NCI-H187 (cell line): ENCODE measurements at places on chromosomes 7 and 10.

- DNase-seq, result no peak
Observed at GRCh38 chr10:10587744-10588393, 429.8 kb upstream of the CELF2 start.

DNA sequence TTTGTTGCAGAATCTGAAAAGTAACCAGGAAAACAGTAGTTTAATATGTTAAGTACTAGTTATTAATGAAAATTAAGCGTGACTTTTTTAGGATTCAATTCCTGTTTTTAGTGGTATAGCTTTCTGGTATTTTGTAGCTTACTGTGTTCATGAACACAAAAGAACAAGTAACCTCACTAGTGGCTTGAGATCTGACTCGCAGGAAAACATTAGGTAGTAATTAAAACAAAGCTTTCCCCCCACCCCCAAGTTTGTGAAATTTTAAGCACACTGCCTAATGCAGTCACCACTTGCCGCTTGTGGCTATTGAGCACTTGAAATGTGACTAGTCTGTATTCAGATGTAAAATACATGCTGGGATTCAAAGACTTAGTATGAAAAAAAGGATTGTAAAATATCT, 102.5 kb upstream of the RPA3 start:
- DNase-seq, result no peak

DNA sequence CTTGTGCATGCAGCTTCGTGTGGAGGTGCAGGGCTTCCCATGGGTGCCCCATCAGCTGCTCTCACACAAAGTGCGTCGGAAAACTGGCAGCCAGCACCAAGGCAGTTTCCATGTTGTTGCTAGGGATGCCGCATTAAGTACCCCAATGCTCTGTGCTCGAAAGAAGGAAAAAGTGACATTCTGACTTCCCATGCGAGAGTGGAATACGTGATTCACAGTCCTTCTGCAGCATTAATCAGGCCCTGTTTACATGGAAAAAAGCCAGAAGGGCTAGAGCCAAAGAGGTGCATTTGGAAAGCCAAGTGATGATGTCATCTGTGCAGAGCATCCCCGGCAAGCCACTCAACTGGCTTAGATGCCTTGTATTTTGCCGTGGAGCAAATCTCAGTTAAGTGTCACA, 258.3 kb downstream of the GATA3 start:
- no peak for DNase-seq

GRCh38 chr10:68560186-68560942, at the start of gene TET1:
TET1 (plus strand) TSS chr10:68560337; CDS start chr10:68572339, 12,002 bp downstream.
- peak; percentile 10 for DNase-seq

DNA sequence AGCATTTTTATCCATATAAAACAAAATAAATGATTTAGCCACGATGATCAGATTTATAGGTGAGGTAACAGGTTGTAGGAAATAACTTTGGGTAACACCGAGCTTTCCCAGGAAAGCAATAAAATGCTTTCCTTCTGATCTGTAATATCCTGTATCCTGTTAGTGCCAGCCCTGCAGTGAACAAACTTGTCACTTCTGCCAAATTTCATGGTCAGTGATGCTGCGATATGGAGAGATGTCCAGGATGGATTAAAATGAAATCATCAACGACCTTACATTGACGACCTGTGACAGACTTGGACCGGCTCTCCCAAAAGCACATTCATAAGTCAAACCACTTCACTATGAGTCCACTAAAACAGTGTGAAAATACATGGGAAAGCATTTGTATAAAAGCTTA, 608.0 kb upstream of the NRP1 start:
- DNase-seq, result no peak

DNA sequence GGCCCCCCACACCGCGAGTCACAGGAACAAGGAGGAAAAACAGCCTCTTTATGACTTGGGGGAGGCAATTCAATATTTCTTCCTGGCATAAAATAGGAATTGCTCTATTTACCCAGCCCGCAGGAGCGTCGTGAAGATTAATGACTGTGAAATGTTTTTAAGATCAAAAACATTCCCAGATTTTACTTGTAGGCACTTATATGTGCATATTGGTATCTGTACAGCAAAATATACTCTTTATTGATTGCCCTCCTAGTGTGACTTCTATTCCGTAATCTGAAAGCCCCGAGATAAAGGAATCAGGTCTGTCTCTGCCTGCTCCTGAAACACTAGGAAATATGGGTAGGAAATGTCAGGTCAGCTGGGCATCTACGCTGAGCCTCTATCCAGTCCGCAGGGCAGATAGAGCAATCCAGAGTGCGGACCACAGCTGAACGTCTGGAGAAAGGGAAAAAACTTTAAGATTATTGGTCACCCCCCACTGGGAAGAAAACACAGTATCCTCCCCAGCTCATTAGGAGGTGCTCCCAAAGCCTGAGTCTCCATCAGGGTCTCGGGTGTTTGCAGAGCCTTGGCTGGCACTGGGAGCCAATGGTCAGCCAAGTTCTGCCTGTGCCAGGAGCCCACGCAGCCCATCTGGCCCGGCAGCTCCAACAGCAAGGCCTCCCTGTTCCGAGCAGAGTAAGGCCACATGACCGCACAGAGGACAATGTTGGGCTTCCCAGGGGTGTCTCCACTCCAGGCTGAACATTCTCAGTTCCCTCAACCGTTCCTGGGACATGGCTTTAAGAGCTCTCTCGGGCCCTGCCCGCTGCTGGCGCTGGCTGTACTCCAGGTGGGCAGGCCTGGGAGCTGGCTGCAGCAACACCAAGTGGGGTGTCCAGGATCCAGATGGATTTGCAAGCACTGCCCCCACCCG, 7.7 kb downstream of the CTBP2 start:
- no peak for DNase-seq

DNA sequence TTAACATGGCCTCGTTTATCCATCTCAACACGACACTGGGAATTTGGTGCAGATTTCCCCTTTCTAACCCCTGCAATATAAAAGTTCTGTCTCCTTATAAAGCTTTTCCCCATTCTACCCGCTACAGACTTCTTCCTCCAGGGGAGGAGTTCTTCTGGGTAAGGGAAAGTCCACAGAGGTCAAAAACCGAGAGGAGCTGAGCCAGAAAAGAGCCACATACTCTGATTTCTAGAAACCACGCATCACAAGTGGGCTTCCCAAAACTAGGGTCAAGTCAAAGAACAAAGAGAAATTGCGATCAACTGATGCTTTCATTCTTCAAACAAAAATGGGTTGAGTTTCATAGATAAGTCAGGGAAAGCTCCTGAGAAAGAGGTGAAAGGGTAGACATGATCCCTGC, 6.8 kb downstream of the IL6 start:
- DNase-seq, result no peak

DNA sequence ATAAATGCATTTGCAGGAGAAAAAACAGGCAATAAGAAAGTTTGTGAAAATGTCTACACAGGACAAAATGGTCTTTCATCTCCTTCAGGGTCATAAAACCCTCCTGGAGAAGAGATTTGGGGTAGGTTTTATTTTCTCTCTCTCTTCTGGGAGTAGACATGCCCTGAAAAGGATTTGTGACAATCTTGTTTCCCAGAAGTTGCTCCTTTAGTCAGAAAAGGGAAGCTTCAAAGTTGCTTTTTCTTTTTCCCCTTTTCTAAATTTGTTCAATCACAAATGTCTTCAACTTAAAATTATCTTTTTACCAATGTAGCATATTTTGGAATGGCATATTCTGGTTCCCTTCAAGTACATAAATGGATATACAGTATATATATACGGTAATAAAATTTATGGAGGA, 9.4 kb upstream of the ANKRD22 start:
- DNase-seq, result no peak

- no peak for DNase-seq
Observed at GRCh38 chr7:25656581-25657026, 428.3 kb upstream of the NPVF start.

DNA sequence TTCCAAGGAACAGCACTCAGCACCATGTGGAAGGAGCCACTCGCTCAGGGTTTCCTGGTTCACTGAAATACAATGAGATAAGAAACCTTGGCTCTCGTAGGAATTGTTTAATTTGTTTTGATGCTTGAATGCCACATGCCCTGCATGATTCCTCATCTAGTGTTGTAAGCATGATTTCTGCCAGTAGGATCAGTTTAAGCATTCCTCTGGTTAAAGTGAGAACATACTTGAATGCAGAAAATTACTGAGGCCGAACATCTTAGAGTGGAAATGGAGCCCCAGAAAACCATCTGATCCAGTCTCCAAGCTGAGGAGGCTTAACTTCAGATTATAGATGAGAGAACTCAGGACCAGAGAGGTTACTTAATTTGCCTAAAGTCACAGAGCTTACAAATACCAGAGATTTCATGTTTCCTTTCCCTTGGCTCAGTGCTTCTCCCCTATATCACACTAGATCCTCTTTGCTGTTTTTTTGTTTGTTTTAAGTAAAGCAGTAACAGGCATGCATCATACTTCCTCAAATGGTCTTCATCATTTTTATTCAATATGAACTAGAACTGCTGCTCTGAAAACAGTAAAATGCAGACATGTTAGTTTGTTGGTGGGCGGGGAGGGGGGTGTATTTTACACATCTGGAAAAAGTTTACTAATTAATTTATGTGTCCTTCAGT, 125.1 kb downstream of the ADAM12 start:
- no peak for DNase-seq

- no peak for DNase-seq
Observed at GRCh38 chr10:110993024-110993693, 73.8 kb downstream of the SHOC2 start.

DNA sequence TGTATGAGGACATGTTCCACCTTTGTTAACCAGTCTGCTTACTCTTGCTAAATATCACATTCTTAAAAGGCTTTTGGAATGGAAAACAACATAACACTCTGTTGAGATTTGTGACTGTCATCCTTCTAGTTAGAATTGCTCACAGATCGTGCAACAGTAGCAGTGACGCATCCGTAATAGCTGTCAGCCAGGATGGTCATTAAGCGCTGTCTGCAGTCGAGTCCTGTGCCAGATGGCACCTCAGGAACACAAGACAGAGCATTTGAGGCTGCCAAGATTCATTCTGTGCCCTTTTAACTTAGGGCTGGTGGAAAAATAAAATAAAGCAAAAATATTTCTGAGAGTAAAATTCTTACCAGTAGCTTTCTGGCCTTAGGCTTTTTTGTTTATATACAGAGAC, 348.6 kb downstream of the ANKRD7 start:
- no peak for DNase-seq

DNA sequence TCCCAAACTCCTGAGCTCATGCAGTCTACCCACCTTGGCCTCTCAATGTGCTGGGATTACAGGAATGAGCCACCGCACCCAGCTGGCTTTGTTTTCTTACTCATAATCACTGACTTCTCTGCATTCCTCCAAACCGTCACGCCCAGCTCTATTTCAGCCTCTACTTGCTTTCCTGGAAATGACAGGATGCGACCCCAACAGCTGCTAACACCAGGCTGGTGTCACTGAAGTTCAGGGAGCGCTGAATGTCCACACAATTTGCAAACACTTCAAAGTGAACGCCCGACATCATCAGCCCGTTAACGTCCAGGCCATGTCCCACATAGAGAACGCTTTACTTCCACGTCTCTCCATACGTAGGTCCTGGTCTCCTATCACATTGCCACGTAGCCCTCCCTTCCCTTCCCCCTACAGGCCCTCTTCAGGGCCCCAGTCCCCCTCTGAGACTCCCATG, 12.8 kb upstream of the PROSER2 start:
- DNase-seq, result no peak

DNA sequence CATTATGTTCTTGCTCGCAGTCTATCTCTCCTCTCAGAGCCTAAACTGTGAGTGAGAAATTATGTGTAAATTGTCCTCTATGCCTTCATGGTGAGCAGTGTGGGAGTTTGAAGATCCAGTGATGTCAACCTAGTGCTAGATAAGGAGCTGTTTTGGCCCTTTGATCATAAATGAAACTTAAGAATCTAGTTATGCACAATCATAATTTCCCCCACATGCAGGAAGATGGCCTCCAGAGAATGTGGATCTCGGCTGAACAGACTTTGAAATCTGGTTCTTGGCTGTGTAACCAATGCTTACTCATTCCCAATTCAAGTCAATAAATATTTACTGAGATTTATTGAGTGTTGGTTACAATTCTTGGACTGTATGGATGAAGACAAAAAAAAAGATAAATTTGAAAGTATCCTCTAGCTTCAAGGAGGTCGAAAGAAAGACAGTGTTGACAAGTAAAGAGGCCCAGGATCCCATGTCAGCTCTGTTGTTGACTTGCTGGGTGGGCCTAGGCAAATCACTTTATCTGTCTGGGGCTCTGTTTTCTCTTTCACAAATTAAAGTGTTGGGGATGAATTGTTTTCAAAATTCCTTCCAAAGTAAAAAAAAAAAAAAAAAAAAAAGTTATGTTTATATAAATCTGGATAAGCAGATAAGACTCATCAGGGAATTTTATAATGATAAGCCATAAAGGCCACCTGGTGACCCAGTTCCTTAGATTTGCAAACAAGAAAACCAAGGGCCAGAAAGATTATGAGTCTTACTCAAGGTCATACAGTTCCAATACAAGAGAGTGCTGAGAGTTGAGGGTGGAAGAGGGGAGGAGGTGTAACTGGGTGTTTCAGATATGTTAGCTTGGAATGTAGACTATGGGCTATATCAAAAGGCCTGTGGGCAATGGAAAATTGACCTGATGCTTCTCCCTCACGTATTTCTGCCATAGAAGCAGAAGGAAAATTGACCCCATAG, 969.9 kb downstream of the KCNMA1 start:
- no peak for DNase-seq

DNA sequence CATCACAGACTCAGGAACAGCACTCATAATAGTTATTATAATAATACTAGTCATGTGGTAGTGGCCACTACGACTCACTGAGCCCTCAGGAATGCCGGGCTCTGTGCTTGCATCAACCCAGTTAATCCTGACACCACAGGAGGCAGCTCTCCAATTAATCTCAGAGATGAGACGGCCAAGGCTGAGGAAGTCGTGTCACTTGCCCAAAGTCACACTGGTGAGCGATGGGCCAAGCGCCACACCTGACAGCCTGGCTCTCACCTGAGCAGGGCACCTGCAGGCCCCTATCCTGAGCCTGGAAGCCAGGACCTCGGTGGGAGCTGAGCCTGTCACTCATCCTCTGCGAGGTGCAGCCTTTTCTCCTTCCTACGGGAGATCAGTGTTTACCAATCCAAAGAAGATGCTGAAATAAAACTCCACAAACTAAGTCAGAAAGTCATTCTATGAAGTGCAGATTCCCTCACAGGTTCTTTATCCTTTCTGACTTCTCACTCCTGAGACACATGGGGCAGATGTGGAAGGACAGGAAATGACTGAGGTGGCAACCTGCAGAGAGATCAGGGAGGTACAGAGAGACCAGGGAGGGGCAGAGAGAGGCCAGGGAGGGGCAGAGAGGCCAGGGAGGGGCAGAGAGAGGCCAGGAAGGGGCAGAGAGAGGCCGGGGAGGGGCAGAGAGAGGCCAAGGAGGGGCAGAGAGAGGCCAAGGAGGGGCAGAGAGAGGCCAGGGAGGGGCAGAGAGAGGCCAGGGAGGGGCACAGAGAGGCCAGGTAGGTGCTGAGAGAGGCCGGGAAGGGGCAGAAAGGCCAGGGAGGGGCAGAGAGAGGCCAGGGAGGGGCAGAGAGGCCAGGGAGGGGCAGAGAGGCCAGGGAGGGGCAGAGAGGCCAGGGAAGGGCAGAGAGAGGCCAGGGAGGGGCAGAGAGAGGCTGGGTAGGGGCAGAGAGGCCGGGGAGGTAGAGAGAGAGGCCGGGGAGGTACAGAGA, 38.5 kb downstream of the VIPR2 start:
- DNase-seq, result no peak

- DNase-seq, result no peak
Observed at GRCh38 chr7:95669513-95669912, 73.2 kb upstream of the PDK4 start.
